M059J (cell line): ENCODE measurements at places on chromosomes 2 and 18.

- peak; percentile 57 for DNase-seq
Measured at GRCh38 chr2:45329045-45329677, 281.9 kb downstream of the SRBD1 start.

DNA sequence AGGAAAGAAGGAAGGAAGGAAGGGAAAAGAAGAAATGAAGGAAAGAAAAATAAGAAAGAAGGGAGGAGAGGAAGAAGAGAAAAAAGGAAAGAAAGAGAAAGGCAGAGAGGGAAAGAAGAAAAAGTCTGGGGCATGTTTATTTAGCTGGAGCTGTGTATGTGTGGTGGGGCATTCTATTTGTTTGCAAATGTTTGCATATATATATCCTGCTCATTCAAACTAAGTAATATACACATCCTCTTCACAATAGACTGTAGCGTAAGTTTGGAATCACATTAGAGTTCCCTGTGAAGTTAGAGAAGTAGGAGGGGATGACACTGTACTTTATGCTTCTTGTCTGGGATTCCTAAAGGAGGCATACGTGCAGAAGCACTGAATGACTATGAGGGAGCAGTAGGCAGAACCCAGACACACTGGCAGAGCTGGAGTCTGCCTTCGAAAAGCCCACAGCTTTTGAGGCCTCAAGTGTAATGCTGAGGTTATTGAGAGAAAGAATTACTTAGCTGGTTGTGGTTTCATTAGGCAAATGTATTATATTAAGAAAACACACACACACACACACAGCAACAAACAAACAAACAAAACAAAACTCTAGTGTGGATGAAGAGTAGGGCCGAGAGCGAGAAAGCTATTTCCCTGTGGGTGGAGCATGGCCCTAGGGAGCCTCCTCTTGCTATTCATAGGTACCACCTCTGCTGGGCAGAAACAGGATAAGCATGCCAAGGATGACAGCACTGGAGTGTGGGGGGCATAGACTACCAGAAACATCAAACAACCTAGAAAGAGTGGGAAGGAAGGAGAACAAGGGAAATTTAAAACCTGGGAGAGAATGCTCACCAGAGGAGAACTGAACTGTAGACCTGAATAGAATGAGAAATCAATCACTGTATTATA, 905.1 kb upstream of the NXPH2 start:
- no peak for DNase-seq

DNA sequence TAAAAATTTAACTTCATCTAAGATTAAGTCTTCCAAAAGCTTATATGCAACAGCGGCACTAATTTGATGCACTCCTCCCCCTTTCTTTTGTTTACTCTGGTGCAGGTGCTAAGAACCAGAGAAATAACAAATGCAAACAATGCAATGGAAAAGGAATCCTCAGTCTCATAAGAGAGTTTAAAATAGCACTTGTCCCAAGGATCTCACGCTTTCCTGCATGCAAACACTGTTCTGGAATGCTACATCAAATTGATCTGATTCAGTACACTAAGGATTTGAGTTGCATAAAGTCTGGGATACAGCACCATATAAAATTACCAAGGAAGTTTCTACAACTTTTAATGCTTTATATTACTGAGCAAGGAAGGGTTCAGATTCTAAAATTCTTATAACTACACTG, 50.5 kb downstream of the SEPTIN10 start:
- DNase-seq = no peak

- no peak for DNase-seq
Measured at GRCh38 chr18:51754566-51754965, 557.1 kb upstream of the MEX3C start.

- DNase-seq = no peak
Measured at GRCh38 chr2:104870100-104870975, 16.4 kb downstream of the POU3F3 start.

DNA sequence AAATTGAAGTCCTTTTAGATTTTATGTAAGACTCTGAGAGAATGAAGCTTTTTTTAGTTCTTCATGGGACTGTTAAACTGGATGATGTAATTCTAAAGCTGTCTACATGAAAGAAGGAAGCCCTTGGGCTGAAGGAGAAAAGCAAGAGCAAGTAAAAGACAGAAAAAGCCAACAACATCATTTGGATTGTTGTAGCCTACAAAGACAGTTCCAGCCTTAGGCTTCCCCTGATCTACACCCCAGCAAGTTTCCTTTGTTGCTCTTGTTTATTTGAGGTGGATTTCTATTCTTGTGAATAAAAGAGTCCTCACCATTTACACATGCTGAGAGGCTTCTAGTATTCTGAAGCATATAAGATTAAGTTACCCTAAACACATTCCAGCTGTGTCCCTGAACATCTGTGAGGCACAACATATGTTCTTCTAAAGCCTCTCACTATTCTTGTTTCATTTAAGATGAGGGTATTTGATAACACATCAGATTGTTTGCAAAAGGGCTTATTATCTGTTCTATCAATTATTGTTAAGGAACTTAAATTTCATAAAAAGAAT, 377.8 kb downstream of the LNPK start:
- DNase-seq = no peak

GRCh38 chr2:18154812-18155211, 276.3 kb downstream of the KCNS3 start:
- peak; percentile 66 for DNase-seq

GRCh38 chr2:178320011-178320585, 125.8 kb downstream of the OSBPL6 start:
- no peak for DNase-seq

DNA sequence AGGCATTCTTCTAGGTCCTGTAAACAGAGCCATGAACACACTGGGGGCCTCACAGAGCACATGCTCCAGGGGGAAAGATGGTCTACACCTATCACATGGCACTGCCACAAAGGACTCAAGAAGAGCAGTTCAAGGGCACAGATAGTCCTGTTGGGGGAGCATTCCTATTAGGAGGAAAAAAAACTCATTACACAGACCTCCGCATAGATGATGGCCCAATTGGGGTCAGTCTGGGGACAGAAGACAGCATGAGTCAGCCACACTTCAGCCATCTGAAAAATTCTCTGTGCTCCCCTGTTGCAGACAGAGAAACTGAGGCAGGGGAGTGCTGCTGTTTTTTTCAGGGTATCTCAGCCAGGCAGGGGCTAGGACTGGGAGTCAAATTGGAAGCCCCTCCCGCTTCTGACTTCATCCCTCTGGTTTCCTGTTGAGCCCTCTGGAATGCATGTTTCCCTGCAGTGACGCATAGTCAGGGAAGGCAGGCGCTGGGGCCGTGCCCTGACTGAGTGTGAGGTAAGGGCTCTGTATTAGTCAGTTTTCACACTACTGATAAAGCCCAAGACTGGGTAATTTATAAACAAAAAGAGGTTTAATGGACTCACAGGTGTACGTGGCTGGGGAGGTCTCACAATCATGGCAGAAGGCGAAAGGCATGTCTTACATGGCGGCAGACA, 67.9 kb downstream of the RHOB start:
- DNase-seq = peak; percentile 95

GRCh38 chr2:171999161-171999560, 592 bp upstream of the METAP1D start:
- no peak for DNase-seq

DNA sequence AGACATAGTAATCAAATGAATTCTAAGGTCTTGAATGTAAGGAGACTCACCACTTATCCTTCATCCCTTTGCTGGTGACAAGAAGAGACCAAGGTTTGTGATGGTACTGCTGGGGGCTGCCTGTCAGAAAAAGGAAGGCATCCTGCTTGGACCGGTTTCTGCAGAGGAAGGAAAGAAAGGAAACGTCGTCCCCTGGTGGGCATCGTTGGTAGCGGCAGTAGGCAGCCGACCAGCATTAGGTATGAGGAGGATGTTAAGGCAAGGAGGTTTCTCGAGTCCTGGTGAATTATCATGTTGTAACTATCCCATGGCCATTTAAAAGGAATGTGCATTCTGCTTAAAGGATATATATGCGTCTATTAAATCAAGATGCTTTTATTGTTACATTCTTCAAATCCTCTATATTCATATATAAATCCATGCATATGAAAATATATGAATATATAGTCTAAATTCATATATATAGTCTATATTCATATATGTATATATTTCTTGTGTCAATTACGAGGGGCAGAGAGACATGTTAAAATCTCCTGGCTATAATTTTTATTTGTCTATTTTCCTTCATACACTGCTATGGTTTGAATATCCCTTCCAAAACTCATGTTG, 94.4 kb upstream of the TGFA start:
- DNase-seq = peak; percentile 55

DNA sequence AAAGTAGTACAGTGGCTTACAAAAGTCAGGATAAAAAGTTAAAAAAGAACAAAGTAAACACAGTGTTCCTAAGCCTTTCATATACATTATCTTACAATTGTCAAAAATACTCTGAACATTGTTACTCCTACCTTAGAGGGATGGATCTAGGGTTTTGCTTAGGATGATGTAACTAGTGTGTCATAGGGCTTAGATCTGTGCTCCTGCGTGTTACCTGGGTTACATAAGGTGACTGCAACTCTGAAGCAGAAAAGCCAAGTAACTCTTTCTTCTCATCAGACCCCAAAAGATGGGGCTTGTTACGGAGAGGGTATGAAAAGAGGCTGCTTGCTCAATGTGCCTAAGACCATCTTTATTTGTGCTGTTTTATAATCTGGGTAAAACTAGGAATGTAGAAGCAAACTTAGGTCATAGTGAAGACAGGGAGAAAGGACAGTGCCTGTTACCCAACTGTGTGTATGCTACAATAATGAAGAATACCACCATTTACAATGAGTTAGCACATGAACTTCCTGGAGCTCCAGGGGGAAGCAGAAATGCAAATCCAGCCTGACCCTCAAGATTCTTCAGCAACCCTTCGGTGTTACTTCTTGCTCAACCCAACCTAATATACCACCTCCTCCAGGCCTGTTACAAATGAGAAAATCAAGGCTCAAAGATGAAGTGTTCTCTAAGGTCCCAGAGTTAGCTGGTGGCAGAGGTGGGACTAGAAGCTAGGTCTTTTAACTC, 42.0 kb upstream of the STK17B start:
- DNase-seq = no peak

- no peak for DNase-seq
Measured at GRCh38 chr18:25181993-25182392, 170.0 kb downstream of the ZNF521 start.

GRCh38 chr2:8281950-8282857, 399.7 kb upstream of the ID2 start:
- no peak for DNase-seq

DNA sequence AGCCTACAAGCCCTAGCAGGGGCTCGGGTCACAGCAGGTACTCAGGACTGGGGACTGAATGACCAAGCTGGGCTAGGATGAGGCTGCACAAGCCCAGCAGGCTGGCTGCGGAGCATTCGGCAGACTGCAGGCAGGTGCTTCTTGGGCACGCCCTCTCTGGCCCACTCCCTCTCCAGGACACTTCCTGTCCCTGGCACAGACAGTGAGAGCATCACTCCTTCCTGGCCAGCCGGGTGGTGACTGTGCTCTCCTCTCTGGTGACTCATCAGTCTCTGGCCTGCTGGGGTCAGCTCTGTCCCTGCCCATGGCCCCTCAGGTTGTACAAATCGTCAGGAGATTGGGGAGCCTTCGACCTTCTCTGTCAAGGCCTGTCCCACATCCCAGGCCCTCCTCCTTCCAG, 22.5 kb downstream of the C1QL2 start:
- DNase-seq = peak; percentile 22

DNA sequence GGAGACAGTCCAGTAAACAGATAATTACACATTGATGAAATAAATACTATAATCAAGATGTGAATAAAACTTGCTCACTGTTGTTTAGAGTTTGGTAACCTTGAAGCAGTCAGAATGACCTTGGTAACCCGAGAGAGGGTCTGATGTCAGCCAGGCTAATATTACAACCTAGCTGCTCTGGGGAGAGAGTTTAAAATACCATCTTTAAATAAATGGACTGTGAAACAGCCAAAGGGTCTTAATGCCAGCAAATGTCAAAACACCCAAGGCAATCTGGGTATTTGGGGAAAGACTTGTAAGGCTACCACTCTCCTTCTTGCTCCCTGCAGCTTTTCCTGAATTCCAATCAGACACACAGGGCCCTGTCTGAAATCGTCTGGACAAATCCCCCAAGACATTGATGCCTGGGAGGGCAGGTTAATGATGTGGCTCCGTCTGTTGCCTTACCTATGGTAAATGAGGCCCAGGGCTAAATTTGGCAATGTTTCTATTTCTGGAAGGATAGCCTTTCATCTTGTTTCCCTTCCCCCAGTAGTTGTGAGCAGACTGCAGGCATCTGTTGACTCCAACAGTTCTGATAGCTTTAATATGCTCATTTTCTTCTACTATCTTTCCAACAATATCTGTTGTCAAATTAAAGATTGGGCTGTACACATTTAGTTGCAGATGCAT, 43.0 kb upstream of the ITGB6 start:
- no peak for DNase-seq

GRCh38 chr2:71417300-71418202, 35.8 kb upstream of the DYSF start:
- no peak for DNase-seq

DNA sequence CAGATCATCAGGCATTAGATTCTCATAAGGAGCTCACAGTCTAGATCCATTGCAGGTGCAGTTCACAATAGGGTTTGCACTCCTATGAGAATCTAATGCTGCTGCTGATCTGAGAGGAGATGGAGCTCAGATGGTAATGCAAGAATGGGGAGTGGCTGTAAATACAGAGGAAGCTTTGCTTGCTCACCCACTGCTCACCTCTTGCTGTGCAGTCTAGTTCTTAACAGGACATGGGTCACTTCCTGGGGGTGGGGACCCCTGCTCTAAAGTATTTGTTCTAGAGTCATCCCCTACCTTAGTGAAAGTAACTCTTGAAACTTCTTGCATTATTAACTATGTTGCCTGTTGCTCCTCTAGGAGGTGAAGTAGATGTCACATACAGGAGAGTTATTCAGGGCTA, 171.3 kb upstream of the PARD3B start:
- no peak for DNase-seq

DNA sequence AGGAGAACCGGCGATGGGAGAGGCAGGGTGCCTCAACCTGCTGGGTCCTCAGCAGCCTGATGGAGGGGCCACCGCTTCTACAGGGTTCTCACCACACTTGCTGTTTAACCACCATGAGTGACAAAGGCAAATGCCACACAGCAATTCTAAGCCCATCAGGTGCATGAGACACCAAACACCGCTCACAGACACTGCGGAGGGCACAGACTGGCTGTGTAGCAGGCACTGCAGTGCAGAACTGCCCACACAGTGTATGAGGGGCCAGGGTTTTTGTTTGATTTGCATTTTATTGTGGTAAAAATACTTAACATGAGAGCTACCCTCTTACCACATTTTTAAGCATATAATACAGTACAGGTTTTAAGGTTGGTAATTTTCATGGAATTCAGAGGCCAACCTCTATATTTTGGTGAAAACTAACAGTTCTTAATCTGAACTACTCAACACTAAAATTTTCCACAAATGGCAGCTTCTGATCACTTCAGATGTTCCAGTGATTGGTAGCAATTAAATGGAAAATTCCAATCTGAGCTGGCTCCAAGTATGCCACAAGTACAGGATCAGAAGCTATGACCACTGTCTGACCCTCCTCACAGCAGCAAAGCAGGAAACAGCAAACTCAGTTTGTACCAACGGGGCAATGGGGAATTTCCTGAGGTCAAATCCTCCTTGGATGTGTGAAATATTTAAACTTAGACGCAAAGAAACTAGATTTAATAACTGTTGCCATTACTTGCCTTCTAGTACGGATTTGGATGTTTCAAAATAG, 67.7 kb downstream of the FAM210A start:
- DNase-seq = no peak
